ENCODE measurements at places on chromosomes 7 and 10. TPM values are rescaled to one million over a fixed set of nuclear protein-coding genes. Genes with fewer than 3 reads are reported as not detected.

Gene MRLN
- total RNA-seq = not detected

Gene VWA2
- 2.9 TPM for total RNA-seq

Gene FRMD4A
- total RNA-seq = 24.8 TPM

DNA sequence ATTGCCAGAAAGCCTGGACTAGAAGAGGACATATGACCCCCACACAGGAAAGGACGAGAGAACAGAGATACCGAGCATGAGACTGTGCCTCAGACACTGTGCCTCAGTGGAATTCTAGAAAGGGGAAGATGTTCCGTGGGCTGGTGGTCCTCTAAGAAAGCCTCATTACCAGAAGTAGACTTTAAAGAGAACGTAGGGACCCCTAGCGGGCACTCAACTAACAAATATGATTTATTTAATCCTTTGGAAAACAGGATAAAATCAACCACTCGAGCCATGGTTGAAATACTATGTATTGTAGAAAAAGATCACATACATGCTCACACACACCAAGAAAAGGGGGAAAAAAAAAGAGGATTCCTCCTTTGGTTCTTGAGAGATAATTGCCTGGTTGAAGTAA is 701.2 kb upstream of the SORCS1 start:
- no peak overlapping the region for H3K4me3 ChIP-seq
- no peaks in the 10 kb centered on the region for H3K36me3 ChIP-seq
- H3K27ac ChIP-seq = no peak overlapping the region
- no peaks in the 10 kb centered on the region for H3K27me3 ChIP-seq

DNA sequence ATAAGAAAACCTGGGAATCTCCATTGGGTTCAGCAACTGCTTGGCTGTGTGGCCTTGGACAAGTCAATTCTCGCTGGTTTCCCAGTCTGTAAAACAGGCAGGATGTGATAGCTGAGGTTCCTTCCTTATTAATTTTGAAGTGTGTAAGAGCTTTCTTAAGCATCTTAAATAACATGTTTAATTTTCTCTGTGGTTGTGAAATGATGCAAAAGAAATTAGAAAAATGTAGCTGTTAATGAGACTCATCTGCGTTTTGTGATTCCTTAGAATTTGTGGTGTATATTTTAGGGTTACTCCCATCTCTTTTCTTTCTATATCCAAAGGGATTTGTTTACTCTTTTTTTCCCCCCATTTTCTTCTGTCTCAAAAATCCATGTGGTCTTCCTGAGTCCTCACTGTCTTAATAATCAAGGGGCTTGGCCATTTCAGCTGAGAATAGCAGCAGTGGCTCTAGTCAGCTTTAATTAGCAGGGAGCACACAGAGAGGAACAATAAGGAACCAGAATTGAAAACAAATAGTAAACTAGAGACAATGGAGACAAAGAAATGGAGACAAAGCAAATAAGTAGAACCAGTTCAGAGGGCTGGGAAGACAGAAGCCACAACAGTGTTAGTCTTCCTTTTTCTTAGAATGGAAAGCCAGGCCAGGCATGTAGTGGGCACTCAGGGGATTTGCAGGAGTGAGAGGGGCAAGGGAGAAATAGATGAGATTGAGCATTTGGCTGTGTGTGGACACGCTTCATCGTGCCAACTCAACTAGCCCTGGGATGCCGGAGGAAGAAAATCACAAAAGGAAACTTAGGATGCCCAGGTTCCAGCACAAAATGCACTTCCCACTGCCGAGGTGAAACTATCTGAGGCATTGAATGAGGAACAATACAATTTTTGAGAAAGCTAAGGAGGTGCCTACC is 93.9 kb downstream of the CHN2 start:
- H3K36me3 ChIP-seq = no peaks in the 10 kb centered on the region
- no peaks in the 10 kb centered on the region for H3K4me1 ChIP-seq
- no peaks in the 10 kb centered on the region for H3K27me3 ChIP-seq

DNA sequence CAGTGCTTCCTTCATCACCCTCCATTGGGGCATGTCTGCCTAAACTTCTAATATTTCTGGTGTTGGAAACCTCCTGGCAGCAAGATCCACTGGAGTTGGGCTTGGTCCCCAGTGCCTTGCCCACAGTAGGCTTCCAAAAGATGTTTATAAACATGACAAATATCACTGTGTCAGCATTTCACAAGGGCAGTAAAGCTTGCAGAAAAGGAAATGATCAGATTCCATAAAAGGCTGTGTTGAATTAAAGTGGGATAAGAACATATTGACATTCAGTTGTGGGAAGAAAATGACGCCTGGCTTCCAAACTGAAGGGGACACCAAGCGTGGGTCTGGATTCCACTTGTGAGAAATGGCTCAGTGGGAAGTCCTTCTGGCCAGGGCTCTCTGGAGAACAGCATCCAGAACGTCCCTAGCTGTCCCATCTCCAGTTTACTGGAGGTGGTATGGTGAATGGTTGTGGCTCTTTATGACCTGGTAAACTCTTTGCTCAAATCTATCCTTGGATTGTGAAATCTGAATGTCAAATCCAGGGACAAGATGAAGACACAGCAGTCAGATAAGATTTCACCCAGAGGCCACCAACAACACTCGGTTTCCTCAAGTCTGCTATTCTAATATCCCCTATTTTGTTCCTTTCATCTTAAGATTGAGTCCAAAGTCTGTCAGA is 287.2 kb downstream of the TNS3 start:
- no peaks in the 10 kb centered on the region for H3K27me3 ChIP-seq
- peak overlapping the region; percentile 79 for H3K27ac ChIP-seq
- DNase-seq = no peak
- H3K4me3 ChIP-seq = no peak overlapping the region
- H3K36me3 ChIP-seq = no peaks in the 10 kb centered on the region

- H3K27ac ChIP-seq = no peak overlapping the region
- H3K36me3 ChIP-seq = no peaks in the 10 kb centered on the region
- no peaks in the 10 kb centered on the region for H3K4me1 ChIP-seq
- H3K4me3 ChIP-seq = no peak overlapping the region
- H3K27me3 ChIP-seq = no peaks in the 10 kb centered on the region
Measured at GRCh38 chr10:12259988-12260387, 64.0 kb downstream of the CDC123 start.

GRCh38 chr10:116866987-116867595 is 17.8 kb downstream of the ENO4 start:
- H3K27ac ChIP-seq = no peak overlapping the region
- no peak overlapping the region for H3K4me3 ChIP-seq
- H3K4me1 ChIP-seq = no peaks in the 10 kb centered on the region

GRCh38 chr10:71975871-71976725 is 11.9 kb downstream of the CHST3 start:
- H3K4me1 ChIP-seq = peaks cover 100% of the 10 kb centered on the region
- peak overlapping the region; percentile 81 for H3K27ac ChIP-seq
- no peaks in the 10 kb centered on the region for H3K27me3 ChIP-seq

DNA sequence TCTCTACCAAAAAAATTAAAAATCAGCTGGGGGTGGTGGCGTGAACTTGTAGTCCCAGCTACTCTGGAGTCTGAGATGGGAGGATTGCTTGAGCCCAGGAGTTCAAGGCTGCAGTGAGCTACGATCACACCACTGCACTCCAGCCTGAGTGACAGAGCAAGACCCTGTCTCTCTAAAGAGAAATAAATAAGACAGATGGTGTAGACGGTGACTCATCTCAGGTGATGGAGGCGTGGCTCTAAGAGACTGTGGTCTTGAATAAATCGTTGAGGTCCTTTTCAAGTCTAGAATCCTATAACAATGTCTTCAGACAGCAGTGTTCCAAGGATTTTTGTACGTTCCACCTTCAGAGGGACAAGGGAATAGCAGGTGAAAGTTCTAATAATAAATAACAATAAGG is 53.8 kb upstream of the PFKFB3 start:
- H3K4me3 ChIP-seq = no peak overlapping the region
- no peak overlapping the region for H3K27ac ChIP-seq
- no peak for DNase-seq
- peaks cover 33% of the 10 kb centered on the region for H3K4me1 ChIP-seq

GRCh38 chr10:24114556-24114955 is 94.4 kb upstream of the KIAA1217 start:
- no peak for DNase-seq
- no peaks in the 10 kb centered on the region for H3K27me3 ChIP-seq
- no peaks in the 10 kb centered on the region for H3K4me1 ChIP-seq

DNA sequence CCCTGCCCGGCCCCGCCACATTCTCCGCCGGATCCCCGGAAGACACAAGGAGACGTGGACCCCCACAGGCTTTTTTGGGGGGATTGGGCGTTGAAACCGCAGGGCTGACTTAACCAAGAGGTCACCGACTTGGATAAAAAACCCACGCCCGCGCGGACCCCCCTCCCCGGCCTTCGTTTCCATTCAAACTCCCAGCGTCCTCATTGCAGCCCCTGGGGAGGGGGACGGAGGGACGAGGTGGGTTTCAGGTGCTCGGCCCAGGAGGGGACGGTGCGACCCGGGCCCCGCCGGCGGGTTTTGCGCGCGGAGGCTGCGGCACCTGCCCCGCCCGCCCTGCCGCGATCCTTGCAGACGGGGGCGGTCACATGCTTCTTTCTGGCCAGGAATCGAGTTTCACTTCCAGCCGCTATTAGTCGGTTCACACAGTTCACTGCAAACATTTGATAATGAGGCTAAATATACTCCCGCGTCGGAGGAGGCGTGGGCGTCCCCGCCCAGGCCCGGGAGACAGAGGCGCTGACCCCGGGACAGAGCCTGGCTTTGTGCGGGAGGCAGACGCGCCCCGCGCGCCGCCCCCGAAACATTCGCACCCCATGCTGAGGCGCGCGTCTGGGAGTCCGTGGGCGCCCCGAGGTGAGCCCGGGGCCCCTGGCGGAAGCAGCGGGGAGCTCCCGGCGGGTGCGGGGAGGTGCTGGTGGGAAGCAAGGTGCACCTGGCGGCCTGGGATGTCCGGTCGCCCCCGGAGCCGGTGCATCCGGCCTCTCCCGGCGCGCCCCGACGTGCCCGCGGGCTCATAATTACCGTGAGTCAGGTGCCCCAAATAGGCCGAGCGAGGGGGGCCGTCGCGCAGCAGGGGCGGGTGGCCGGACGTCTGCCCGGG is 2.7 kb upstream of the PDGFA start:
- peaks cover 41% of the 10 kb centered on the region for H3K4me1 ChIP-seq
- H3K27me3 ChIP-seq = peaks cover 7% of the 10 kb centered on the region
- DNase-seq = no peak
- H3K4me3 ChIP-seq = peak overlapping the region; percentile 43

Data from vagina (tissue), 2 donors.